ENCODE measurements at places on chromosomes 7 and 10. TPM values are rescaled to one million over a fixed set of nuclear protein-coding genes. Genes with fewer than 3 reads are reported as not detected.

SLC26A5 gene
- 0.22 TPM for polyA plus RNA-seq

- DNase-seq, result no peak
Measured at GRCh38 chr7:124667312-124668153, 98.1 kb downstream of the GPR37 start.

LRRC18 gene
- 0.24 TPM for polyA plus RNA-seq

DNA sequence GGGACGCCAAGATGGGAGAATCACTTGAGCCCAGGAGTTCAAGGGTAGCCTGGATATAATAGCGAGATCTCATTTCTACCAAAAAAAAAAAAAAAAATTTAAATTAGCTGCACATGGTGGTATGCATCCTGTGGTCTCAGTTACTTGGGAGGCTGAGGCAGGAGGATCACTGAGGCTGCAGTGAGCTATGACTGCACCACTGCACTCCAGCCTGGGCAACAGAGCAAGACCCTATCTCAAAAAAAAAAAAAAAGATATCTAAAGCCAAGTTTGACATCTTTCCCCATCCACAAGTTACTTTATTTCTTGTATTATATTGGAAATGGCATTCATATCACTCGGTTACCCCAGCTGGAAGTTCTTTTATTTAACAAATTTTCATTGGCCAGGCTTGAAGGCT is 3.4 kb upstream of the PIP4K2A start:
- DNase-seq, result no peak

- no peak for DNase-seq
Measured at GRCh38 chr10:124464028-124464965, 2.7 kb downstream of the LHPP start.

NRG3 gene
- polyA plus RNA-seq, result 11.8 TPM

HOXA1 gene
- polyA plus RNA-seq, result 2.7 TPM

Data from renal cortex interstitium (tissue), 15 donors.